NCI-H446 (cell line): ENCODE measurements at places on chromosomes 11 and 22.

DNA sequence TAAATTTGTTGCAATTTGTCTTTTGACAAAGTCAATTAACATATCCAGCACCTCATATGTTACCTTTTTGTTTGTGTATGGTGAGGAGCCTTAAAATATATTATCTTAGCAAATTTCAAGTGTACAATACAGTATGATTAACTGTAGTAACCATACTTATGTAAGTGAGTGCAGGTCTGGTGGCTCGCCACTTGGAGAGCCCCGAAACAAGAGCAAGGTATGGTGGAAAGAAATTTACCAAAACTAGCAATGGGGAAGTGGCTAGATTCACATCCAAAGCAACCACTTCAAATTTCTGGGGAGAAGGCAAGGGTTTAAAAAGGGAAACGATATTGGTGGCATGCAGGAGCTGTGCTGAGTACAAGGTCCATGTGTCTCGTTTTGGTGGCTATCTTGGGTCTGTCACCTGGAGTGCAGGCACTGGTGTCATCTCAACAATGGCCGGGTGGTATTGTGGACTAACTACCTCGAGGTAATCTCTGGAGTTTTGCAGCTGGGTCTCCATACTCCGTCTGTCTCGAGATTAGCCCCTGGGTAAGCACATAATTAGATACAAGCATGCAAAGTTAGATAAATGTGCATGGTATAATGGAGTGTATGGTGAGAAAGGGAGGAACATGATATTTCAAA, 8.2 kb upstream of the FNBP4 start:
- DNase-seq = no peak

DNA sequence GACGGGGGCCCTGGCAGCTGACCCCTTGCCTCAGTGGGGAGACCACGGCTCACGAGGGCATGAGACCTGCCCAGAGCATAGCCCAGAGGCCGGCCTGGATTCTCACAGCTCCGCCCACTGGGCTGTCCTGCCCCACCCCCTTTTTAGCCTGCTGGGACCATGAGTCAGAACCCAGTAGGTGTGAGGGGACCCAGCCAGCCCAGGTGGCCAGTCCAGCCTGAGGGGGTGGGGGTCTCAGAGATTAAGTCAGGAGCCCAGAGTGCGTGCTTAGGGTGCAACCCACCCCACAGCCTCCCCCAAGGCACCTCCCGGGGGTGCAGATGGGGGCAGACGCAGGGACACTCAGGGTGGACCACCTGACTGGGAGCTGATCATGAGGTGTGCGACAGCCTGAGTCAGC, 40.1 kb upstream of the PPARA start:
- DNase-seq = no peak

DNA sequence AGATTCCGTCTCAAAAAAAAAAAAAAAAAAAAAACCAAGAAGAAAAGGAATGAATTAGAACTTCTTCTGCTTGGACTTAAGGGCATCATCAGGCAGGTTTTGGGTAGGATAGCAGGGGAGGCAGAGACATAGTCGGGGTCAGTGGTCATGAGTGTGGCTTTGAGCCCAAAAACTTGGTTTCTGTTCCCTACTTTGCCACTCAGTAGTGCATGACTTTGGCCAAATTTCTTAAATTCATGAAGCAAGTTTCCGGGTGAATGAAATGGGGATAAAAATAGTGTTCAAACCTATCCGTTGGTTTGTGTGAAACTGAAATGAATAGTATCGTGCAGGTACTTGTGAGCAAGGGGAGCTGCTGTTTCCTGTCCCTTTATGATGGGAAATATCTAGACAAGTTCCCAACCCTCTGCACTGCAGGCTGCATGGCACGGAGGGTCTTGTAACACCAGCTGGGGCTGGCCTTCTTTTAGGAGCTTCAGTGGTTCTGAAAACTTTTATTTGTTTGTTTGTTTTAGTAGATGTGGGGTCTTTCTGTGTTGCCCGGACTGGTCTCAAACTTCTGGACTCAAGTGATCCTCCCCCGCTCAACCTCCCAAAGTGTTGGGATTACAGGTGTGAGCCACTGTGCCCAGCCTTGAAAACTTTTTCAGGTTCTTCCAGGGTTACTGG, 18.4 kb downstream of the NEAT1 start:
- DNase-seq = no peak

GRCh38 chr11:68273026-68273738, 1.4 kb upstream of the C11orf24 start:
- DNase-seq = no peak

- no peak for DNase-seq
Measured at GRCh38 chr22:19876314-19876940, 21.8 kb upstream of the GNB1L start.

GRCh38 chr22:21712751-21713427, 22.7 kb downstream of the YPEL1 start:
- DNase-seq = peak; percentile 35

GRCh38 chr11:1883346-1884302, 8.1 kb downstream of the PRR33 start:
- no peak for DNase-seq

DNA sequence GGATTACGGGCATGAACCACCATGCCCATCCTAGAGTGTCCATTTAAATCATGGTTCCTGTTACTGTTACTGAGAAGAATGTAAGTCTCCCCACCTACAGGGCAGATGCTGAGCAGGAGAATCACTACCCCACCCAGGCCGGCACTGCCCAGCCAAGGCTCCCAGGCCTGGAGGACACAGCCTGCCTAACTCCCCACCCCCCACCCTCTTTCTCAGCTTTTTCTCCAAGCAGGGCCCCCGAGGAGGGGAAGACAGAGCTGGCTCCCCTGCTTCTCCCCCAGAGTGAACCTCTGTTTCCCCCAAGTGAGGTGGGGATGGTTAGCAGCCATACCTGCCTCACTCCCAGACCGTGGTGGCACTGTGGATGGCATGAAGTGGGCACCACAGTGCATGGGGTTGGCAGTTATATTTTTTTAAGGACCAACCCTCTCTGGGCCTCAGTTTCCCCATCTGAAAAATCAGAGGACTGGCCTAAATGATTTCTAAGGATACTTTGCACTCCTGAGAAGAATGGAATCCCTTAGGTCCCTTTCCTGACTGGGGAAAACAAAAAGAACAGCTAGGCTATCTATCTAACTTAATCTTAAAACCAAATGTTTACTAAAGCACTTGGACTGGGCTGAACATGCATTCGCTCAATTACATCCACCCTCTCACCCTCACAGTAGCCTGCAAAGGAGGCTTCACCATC, 5.0 kb downstream of the CBX7 start:
- DNase-seq = no peak

DNA sequence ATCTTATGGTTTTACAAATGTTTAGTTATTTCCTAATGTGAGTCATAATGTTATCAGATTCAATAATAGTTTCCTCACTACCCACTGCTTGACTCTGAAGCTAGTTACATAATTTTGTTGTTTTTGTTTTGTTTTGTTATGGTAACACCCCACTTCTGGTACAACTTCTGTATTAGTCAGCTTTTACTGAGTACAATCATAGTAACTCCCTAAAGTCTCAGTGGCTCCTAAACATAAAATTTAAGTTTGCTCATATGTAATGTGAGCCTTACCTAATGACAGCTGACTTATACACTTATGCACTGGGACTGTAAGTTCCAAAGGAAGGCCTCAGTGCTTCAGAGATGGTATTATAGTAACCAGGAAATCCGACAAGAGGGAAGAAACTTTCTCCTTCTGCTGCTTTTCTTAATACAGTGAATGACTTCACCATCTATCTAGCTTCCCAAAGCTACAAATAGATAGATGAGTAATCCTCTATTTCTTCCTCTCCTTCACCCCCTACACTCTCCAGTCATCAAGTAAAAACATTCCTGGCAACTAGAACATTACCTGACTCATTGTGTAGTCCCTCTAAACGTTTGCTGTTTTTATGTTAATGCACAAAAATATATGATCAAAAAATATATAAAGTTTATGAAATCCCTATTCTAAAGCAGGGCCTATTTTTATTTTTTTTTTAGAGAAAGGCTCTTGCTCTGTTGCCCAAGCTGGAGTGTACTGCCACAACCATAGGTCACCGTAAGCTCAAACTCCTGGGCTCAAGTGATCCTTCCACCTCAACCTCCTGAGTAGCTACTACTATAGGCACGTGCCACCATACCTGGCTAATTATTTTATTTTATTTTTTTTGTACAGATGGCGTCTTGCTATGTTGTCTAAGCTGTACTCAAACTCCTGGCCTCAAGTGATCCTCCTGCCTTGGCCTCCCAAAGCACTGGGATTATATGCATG, 563.0 kb downstream of the SOX6 start:
- DNase-seq = no peak

DNA sequence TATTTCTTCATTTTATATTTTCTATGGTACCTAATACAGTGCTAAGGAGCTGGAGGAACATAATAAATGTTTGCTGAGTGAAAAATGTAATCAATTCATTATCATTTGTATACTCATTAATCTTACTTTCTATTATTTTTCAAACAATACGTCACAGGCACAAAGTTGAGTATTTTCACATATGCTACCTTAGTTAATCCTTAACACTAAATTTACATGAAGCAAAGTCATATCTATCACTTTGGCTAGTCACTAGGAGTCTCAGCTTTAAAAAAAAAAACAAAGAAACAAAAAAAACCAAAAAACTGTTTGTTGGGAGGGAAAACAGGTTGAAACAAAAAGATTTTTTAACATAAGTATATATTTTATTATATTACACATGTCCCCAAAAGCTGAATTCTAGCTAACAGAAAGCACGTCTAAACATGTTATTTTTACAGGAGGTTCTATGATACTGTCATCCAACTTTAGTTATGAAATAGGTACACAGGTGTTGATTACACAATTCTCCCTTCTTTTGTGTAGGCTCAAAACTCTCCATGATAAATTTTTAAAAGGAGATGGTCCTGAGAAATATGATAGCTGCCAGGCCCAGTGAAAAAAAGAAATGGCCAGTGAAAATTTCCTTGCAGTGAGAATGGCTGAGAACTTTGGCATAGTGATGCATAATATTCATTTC, 14.3 kb downstream of the HPS5 start:
- no peak for DNase-seq

DNA sequence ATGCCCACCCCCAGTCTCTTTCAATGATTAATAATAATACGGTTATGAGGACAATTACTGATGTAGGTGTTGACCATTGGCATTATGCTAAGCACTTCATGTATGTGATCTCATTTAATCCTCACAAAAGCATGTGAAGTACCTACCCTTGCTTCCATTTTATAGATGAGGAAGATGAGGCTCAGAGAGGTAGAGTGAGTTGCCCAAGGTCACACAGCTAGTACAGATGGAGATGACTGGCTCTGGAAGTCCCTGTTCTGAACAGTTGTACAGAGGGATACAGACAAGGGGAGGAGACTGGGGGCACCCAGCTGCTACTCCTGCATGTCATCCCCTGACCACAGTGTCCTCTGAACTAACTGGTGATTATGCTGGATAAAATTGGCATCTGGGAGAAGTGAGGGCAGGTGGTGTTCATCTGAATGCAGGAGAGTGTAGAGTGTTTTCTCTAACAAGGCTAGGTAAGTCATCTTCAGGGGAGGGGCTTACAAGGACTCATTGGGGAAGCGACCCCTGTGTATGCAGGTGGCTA, 43.2 kb downstream of the KIAA1671 start:
- no peak for DNase-seq

- DNase-seq = no peak
Measured at GRCh38 chr11:45215098-45215865, 68.8 kb downstream of the PRDM11 start.

DNA sequence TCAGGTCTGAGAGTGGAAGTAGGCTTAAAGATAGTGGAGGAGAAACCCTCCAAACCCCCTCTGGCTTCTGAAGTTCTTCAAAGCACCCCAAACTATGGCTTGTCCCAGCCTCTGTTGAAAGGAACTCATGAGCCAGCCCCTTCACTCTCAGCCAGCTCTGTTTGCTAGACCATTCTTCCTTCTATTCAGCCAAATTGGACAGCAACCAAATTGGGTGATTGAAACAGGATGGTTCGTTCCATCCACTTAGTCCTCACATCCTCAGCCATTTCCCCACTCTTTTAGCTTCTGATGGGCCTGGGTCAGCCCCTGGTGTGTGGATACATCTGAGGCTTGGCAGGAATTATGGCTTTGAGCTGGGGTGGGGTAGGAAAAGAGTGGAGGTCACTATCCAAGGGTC, 4.5 kb downstream of the HTR3A start:
- DNase-seq = no peak

GRCh38 chr22:42933485-42934091, 76.5 kb upstream of the ARFGAP3 start:
- no peak for DNase-seq

GRCh38 chr11:75431533-75432525, 1.2 kb downstream of the KLHL35 start:
- DNase-seq = no peak

GRCh38 chr11:96219981-96220623, 122.9 kb downstream of the MAML2 start:
- no peak for DNase-seq

DNA sequence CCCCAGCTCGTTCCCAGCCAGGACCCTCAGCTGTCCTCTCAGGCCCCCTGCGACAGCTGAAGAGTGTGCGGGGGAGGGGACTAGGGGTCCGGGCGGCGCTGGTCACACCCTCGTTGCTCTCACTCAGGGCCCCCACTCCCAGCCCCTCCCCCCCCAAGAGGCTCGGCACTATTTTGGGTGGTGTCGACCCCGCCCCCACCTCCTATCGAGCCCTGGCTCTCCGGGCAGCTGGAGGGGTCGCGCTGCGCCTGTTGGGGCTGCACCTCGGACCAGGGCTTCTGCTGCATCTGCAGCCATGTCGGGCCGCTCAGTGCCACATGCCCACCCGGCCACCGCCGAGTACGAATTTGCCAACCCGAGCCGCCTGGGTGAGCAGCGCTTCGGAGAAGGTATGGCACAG, at the start of gene HSPB2:
Gene HSPB2 (plus strand): TSS at position 200 of the 400 bp plus-strand sequence. CDS start 96 bp downstream, at position 296.
- no peak for DNase-seq

DNA sequence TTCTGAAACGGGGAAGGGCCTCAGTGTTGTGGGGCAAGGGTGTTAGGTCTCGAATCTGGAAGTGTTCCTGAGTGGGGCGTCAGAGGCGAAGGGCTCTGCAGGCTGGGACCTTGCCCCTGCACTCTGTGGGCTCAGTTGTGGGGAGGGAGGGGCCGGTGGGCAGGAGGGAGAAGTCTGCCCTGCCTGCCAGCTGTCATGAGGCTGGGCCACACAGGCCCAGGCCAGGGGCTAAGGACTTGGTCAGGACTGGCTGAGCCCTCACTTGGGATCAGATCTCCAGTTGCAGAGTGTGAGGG, at the start of gene CRACR2B:
Gene CRACR2B (plus strand): TSS at position 23 of the 296 bp plus-strand sequence. CDS start 689 bp downstream, outside the sequence.
- DNase-seq = no peak

GRCh38 chr11:34313099-34313517, 44.7 kb downstream of the ABTB2 start:
- DNase-seq = no peak
